Motor neuron (in vitro differentiated cells): ENCODE measurements at places on chromosomes 3 and 15.

DNA sequence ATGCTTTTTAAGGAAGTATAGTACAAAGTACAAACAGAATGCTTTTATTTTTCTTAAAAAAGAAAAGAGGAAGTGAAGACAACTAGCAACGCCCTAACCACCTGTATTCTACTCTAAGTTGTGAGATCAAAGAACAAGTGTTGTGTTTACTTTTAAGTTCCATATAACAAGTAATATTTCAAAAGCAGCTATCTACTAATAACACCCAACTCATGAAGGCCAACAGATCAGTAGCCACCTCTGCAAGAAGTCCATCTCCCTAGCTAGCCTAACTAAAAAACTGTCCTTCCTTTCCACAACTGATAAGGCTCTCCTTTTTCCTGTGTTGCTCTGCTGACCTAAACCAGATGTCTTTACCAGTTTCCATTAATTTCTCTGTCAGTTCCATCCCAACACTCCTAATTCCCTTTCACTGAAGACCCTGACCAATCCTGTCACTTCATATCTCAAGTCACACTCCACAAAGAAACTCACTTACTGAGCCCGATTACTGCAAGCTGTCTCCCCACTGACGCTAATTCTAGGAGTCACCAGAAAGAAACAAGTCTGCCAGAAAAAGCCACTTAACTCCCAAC, 26.9 kb downstream of the PHC3 start:
- ATAC-seq: no peak

- no peak for ATAC-seq
These were observed 130.6 kb downstream of the SMAD6 start for GRCh38 chr15:66832664-66833063.

DNA sequence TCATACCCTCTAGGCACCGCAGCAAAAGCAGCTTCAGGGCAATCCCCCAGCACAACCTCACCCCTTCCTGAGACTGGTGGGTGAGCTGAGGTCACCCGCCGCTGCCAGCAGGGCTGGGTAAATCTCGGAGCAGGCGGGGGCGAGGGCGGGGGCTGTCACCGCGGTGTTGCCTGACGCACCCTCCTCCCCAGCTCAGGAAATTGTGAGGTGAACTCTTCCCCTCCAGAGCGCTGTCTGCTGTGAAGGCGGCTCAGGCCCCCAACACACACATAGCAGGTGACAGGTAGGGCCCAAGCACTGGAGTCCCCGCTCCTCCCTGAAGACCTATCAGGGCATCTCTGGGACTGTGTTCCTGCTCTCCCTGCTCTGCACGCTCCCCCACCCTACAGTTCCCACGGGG, 30.2 kb upstream of the FURIN start:
- no peak for ATAC-seq

GRCh38 chr3:180250172-180250571, 213.4 kb upstream of the PEX5L start:
- no peak for ATAC-seq

DNA sequence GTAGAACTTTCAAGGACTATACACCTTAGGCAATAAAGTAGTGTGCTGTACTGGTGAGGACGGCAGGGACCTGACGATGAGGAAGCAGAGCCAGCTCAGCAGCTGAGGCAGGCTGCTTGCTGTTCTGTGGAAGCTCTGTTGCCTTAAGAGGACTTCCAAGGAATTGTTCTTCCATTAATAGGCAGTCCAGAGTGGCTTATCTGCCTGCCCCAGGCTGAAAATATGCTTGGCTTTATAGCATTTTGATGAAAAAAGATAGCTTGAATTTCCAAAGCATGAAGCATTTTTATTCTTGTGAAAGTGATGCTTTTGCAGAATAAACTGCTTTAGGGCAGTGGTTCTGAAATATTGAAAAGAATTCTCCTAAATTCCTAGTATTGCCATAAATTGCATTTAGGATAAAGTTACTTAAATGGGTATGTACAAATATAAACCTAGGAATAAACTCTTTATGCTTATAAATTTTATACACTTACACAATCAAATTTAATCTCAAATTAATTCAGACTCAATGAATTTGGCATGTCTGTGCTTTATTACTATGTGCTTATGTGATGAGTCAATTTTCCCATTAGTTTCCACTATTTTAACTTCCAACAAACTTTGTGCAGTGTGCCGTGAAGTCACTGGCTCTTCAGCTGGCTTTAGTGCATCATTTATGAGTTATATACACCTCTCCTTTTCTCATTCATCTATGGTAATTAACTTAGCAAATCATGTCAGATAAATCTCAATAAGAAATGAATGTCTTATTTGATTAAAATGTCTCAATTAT, 231.0 kb upstream of the RASGRP1 start:
- ATAC-seq: no peak
